ENCODE measurements at places on chromosomes 6 and 20. TPM values are rescaled to one million over a fixed set of nuclear protein-coding genes. Genes with fewer than 3 reads are reported as not detected.
A peak's percentile ranks its signal among the peaks of the same experiment; 100 is the strongest.

GRCh38 chr20:52130406-52130805, 61.2 kb downstream of the ZFP64 start:
- DNase-seq: no peak

DNA sequence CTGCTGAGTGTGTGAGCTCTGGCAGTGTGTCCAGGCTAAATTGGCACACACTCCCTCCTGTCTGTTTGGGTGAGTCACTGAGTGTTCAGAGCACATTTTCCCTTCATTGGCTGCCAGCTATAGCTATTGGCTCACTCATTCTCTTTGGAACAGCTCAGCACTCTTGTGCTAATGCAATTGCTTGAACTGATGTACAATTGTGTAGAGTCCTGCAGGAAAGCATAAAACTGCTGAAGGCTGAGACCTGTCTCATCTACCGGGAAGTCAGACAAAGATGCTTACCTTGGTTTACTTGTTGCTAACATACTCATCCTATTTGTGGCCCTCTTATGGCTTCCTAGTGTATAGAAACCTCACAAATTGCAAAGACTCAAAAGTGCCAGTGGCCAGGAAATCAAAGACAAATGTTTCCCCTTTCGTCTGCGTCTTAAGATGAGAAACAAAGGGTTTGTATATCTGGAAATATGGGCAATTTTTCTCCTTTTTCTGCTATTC, 351.0 kb downstream of the BCKDHB start:
- DNase-seq: peak; percentile 41

- peak; percentile 59 for DNase-seq
Measured at GRCh38 chr6:127857051-127857637, 43.7 kb downstream of the THEMIS start.

DNA sequence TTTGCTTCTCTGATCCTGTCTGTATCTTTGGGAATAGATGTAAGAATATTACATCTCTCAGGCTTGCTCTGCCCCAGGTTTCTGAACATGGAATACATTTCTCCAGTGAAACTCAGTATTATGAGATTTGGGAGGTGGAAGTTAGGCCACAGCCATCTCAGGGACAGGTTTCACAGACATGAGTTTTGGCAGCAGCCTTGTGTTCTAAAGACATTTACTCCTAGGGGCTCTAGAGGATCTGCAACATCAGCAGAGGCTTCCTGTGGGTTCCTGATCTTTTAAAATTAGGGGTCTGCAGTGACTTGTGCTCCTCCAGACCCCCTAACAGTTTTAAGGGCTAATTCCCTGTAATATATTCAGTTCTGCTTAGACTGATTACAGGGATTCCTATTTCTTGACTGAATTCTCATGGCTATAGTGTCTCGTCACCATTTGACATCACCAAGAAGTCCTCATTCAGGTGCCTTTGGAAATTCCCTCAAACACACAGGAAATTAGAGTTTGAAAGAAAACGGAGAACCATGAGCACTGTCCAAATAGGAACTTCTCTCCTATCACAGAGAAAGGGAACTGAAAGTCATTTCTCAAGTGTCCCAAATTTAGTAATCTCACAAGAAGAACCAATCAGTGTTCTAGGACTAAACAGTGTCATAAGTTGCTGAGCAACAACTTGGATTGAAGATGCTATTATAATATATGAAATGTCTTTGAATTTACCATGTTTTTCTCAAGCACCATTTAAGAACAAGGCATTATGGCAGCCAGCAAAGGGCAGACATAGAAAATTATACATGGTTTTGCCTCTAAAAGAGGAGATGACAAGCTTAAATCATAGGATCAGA, 2.5 kb upstream of the HLA-DRA start:
- DNase-seq: no peak

DNA sequence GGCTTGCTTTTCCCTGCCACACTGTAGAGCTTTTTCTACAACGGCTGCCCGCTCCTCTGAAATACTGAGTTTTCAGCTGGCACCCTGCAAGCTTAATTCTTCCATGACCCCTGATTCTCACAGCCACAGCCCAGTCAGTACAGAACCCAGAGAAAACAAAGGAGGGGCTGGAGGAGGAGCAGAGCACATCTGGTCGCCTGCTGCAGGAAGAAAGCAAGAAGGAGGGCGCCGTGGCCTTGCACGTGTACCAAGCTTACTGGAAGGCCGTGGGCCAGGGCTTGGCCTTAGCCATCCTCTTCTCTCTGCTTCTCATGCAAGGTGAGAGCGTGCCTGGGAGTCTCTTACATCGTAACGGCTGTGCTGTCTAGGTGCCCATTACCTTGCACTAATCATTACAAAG, 11.3 kb downstream of the DLK2 start:
- DNase-seq: no peak

GRCh38 chr6:53645859-53646258, 19.7 kb downstream of the KLHL31 start:
- no peak for DNase-seq

DNA sequence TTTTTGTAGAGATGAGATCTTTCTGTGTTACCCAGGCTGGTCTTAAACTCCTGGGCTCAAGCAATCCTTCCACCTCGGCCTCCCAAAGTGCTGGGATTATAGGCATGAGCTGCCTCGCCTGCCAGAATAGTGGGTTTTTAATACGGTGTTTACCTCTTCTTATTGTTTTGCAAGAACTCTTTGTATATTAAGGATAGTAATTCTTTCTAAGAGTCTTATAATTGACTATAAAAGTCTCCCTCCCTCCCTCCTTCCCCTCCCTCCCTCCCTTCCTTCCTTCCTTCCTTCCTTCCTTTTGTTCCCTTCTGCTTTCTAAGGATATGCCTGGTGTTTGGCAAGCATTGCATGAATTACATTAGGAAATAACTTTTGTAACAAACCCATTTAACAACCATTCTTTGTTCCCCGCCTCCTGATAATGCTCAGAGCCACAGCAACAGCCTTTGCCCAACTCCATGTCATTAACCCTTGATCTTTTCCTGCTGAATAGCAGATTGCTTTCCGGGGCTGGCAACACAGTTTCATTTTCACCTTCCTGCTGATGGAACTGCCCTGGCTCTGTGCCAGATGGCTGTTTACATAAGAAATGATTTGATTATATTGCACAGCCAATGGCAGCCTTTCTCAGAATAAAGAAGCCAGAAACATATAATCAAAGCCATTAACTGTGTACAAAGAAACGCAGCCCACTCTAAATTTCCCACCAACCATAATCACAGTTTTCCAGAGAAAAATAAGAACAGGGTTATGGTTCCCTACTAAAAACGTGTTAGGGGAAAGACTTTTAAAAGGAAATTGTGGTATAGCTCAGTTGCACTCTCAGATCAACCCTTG, 143.7 kb upstream of the PTPN1 start:
- peak; percentile 99 for DNase-seq

GRCh38 chr20:49372095-49372734, 94.4 kb upstream of the ZNFX1 start:
- no peak for DNase-seq

The CTCFL gene
- 0.90 TPM for total RNA-seq

The HLA-DQA1 gene
- not detected for total RNA-seq

The OR2H2 gene
- not detected for total RNA-seq

The RSPO4 gene
- total RNA-seq: not detected

The RWDD1 gene
- 52.3 TPM for total RNA-seq

The EYS gene
- total RNA-seq: 0.50 TPM
